ENCODE measurements at places on chromosomes 11 and 22.

GRCh38 chr11:87917111-87917510 is 258.1 kb downstream of the RAB38 start:
- no peak for DNase-seq

DNA sequence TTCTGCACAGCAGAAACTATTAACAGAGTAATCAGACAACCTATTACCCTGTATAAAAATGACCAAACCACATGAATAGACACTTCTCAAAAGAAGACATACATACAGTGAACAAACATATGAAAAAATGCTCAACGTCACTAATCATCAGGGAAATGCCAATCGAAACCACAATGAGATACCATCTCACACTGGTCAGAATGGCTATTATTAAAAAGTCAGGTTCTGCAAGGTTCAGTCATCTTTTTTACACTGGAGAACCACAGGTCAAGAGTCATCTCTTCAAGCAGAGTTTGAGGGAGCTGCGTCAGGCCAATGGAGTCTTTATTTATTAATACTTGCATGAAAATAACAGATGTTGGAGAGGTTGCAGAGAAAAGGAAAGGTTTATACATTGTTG is 40.4 kb downstream of the RCN1 start:
- no peak for DNase-seq

DNA sequence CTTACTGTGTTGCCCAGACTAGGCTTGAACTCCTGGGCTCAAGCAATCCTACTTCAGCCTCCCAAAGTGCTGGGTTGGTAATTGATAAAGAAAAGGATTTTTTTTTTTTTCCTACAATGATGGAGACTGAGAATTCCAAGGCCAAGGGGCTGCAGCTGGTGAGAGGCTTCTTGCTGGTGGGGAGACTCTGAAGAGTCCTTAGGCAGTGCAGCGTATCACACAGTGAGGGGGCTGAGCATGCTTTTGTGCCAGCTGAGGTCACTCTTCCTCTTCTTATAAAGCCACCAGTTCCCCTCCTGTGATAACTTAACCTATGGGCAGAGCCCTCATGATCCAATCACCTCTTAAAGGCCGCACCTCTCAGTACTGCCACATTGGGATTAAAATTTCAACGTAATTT is 28.2 kb upstream of the CCDC81 start:
- no peak for DNase-seq

DNA sequence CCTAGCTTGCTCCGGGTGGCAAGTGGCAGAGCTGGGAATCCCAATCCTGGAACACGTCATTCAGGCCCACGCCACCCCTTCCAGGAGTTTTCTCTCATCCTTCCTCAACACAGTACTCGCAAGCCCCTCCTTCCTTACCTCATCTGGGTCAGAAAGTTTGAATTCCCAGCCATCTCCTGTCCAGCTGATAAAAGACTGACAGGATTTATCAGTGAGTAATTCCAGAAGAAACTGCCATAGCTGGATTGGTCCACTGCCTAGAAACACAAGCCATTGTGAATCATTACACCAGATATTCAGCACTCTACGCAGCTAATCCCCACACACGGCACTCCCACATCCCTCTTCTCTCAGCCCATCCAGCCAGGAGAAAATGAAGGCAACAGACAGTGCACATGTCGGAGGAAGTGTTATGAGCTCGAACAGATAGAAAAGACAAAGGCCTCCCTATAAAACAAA is 124.0 kb downstream of the ETS1 start:
- no peak for DNase-seq

GRCh38 chr11:64202992-64203391 is 3.5 kb upstream of the FERMT3 start:
- no peak for DNase-seq

GRCh38 chr11:120357620-120358019 is 21.4 kb downstream of the ARHGEF12 start:
- DNase-seq: no peak

DNA sequence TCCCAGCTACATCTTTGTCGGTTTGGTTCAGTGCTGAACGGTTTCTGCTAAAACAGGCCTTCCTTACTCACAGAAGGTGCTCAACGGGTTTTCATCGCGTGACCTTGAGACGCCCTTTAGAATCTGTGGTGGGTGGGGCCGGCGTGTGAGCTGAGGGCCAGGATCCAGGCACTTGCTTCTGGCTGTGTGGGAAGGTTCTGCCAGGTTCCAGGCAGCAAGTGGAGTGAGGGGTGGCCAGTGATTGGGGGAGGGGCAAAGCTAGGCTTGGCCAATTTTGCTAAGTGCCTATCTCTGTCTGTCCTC is 35.2 kb downstream of the KCNJ4 start:
- no peak for DNase-seq

Measured in midbrain (tissue), 1 donor.